ENCODE measurements at places on chromosomes 3 and 15.

DNA sequence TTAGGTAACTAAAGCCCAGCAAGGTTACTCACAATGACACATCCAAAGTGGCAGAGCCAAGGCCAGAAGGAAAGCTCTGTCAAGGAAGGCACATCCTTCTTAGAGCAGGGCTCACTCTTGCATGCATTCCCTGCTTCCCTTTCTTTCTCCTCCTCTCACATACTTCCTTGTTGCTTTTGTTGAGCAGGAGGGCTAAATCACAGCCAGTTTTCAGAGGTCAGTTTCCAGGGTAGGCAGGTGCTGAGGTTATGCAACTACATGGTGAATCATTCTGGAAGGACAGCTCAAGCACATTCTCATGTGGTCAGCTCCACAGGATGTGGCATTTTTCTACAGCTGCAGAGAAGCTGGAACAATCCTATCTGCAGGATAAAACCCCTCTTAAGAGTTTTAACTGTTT, 275.6 kb downstream of the ZNF621 start:
- no peak for DNase-seq

DNA sequence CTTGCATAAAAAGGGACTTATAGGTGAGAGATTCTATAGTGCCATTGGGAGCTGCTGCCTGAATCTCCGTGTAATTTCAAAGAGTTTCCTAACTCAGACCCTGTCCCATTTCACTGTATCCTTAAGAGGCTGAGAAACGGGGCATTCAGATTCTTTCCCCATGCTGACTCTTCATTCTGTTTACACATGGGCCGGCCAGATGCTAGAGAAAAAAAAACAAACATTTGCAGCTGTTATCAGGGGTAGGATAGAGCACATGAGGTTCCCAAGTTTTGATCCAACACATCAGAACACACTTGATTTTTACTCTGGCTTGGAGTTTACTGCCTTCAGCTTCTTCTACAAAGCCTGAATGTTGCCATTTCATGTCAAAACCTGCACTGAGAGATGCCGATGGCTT, 215.9 kb upstream of the TPRG1 start:
- no peak for DNase-seq

DNA sequence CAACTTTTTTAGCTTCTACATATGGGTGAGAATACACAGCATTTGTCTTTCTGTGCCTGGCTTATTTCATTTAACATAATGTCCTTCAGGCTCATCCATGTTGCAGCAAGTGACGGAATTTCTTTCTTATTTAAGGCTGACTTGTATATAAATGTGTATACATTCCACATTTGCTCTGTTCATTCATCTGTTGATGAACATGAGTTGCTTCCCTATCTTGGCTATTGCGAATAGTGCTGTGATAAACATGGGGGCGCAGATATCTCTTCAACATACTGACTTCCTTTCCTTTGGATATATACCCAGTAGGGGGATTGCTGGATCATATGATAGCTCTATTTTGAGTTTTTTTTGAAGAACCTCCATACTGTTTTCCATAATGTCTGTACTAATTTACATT, 332.5 kb downstream of the CACNA2D3 start:
- DNase-seq: no peak

DNA sequence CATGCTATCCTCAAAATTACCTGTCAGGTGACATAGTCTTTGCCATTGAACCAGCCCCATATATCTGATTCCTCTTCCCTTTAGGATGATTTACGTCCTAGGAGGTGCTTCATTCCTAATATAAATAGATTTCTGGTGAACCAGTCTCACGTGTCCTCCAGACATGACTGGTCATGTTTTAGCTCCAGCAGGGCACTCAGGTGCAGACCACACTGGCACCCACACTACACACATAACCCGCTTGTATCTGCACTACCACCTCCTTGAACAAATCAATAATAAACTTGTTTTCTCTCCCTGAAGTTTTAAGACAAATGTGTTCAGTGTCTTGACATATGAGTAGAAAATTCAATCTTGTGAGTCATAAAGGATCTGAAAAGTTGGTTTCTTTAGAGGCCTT, 155.5 kb downstream of the GOLIM4 start:
- no peak for DNase-seq

GRCh38 chr3:149209431-149209830, 12.2 kb downstream of the CP start:
- DNase-seq: no peak

GRCh38 chr3:152760591-152760990, 74.3 kb upstream of the P2RY1 start:
- DNase-seq: no peak

DNA sequence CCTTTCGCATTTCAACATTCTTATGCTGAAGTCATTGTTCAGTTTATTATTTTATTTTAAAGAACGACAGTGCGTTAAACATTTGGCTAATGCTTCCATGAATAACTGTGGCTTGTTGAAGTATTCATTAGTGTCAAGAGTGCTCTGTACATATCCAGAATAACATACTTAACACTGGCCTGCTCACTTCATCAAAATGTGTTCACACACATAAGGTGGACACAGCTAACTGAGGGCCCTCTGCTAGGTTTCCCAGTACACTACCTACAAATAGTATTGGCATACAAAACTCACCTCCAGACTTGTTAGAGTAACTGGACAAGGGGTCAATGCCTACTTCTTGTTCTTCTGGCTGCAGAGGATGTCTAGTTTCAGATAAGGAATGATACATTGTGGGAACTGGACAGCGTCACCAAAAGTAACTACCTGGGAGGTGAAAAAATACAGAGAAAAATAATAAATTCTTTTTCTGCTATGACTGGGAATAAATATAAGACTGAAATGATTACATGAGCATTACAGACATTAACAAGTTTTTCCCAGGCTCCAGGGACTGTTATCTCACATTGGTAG, 234.2 kb downstream of the TBC1D5 start:
- DNase-seq: no peak

DNA sequence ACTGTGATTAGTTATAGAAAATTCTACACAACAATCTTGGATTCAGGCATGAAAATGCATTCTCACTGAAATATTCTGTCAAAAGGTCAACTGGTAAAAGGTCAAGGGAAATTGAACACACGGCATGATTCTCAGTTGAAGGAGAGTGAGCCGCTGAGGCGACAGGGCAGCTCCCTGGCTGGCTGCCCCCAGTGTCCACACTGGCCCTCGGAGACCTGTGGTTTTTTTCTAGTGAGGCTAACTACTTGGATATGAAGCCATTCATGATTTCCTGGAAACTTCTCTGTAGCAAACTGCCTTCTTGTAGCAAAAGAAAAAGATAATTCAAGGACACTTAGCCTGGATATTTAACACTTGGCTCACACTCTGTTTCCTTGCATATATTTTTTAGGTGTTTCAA, 37.2 kb downstream of the AADACL2 start:
- no peak for DNase-seq

GRCh38 chr15:34810443-34811129, 15.2 kb upstream of the ACTC1 start:
- DNase-seq: no peak

GRCh38 chr3:101642441-101642840, 34.5 kb downstream of the ZBTB11 start:
- no peak for DNase-seq

DNA sequence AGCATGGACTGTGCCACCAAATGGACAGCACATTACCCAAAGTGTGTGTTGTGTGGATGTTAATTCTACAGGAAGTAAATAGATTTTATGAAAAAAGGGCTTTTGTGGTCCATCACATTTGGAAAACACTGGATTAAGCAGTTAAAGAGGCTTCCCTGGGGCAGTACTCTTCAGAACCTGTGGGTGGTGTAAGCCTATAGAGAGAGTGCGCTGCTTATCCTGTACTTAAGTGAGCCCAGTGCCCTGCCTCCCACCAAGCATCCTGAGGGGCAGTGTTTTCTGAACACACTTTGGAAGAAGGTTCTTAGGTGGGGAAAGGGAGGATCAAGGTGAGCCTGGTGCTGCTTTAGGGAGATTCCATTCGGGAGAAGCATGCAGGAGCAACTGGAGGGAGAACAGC, 10.9 kb downstream of the TTLL3 start:
- no peak for DNase-seq

GRCh38 chr15:66022163-66022525, 152.9 kb downstream of the RAB11A start:
- DNase-seq: no peak

DNA sequence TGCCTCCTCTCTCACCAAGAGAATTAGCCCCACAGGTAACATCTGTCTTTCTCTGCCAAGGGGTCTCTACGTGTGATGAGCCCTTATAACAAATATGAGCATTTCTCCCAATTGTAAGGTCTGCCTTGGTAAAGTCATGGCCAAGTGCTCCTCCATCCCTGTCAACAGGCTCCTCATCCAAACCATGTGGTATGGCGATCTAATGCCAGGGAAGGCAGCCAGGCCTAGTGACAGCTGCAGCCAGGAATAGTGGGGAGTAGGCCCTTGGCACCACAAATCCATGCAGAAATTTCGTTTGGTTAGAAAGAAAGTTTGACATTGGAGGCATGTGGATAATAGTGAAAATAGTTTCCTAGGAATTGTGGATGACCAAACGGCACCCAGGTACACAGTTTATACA, 4.7 kb upstream of the LRTM1 start:
- DNase-seq: no peak

DNA sequence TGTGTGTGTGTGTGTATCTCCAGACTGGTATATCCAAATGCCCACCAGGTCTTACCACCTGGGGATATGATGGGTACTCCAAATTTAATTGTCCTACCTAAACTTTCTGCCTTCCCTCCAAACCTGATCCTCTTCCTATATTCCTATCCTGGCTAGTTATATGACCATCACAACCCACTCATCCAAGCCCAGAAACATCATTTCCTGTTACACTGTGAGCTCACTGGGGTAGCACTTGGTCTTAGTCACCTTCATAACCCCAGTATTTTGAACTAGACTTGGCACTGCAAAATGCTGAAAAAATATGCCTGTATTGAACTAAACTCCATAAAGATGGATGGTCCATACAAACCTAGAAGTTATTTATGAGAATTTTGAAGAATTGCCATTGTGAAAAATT, 178.8 kb upstream of the EIF1B start:
- DNase-seq: no peak

DNA sequence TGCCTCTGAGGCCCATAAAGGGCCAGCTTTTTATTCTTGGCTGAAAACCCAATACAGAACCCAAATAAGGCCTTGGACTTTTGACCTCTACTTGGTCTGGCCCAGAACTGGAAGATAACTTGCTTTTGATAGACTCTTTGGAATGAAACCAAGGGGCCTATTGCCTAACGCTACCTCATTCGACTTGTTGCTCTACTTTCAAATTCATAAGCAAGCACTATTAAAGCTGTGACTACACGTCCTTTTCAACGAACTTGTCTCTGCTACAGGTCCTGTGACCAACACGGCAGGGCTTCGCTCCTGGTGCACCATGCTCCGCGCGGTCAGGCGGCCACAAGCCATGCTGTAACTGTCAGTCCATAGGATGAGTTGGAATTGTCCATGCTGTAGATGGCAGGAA, 385.4 kb downstream of the MFSD1 start:
- DNase-seq: no peak

- no peak for DNase-seq
Observed at GRCh38 chr3:54857343-54857742, 70.5 kb downstream of the LRTM1 start.

GRCh38 chr15:56369234-56369633, 4.0 kb downstream of the TEX9 start:
- DNase-seq: no peak

GRCh38 chr3:171646357-171647133, 163.7 kb downstream of the PLD1 start:
- peak; percentile 11 for DNase-seq

GRCh38 chr15:33902043-33902442, 66.3 kb upstream of the CHRM5 start:
- no peak for DNase-seq

- no peak for DNase-seq
Observed at GRCh38 chr3:112084980-112085705, 1.0 kb upstream of the C3orf52 start.

DNA sequence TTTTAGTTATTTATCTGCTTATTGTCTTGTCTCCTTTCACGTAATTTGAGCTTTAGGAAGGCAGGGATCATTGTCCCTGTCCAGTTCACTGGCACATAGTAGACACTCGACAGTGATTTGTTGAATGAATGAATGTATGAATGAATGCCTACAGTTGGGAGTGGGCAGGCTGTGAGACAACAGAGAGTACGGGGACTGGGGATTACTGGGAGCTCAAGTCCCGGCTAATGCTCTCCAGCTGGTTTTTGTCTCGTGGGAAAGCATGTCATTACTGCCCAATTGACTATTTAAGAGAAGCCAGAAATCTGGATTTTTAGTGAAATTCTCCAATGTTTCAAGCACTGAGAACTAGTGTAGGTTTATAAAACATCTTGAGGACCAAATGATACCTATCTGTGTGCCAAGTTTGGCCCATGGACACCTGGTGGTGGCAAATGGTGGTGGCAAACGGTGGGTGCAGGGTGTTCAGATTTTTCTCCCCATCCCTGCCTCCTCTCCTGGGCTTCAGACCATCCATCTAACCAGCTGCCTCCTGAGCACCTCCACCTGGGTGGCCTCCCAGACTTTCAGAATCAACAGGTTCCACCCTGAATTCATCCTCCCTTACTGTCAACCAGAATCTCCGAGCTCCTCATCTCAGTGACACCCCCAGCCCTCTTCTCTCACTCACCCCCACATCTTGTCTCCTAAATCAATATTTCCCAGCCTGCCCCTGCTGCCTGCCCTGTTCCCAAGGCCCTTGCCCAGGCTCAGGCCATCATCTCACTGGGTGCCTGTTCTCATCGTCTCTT, 36.2 kb upstream of the TRH start:
- no peak for DNase-seq

DNA sequence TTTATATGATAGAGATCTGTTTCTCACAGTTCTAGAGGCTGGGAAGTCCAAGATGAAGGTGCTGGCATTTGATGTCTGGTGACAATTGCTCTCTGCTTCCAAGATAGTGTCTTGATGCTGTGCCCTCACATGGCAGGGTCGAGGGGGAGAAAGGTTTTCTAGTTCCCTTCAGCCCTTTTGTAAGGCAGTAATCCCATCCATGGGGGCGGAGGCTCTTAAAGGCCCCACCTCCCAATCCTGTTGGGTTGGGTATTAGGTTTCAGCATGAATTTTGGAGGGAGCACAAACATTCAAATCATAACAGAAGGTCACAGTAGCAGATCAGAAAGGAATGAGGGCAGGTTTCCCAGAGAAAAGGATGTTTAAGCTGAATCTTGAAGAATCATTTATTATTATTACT, 601.7 kb upstream of the ZNF717 start:
- DNase-seq: no peak

DNA sequence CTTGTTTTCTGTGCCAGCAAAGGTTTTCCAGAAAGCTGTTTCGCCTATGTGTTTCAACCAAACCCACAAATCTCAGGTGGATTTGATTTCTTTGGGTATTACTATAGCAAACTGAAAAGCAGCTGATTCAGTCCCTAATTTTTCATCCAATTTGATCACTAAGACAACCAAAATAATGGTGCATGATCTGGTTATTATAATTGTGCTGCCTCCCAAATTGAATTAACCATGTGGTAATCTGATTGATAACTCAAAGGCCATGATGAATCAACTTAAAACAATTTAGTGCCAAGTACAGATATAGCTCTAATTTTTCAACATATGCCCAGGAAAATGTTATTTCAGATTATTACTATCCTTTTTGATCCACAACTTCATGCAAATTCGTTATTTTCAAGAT, 30.6 kb downstream of the PRTG start:
- DNase-seq: no peak

- no peak for DNase-seq
Observed at GRCh38 chr3:194285024-194285849, 65.9 kb downstream of the CPN2 start.
